Heart left ventricle (tissue), 16 donors: ENCODE measurements at places on chromosomes 4 and X.

DNA sequence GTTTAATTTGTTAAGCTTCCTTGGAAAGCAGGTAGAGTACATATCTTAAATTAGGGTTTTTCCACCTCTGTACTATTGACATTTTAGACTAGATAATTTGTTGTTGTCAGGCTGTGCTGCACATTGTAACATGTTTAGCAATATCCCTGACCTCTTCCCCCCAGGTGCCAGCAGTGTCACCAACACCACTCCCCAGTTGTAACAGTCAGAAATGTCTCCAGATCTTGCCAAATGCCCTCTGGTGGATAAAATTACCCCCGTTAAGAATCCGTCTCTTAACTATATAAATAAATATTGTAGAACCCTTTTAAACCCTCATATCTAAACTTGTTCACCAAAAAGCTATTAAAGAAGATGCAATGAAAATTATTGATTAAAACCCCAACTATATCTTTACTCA lies 161.5 kb downstream of the ARHGAP6 start:
- no peak for DNase-seq

DNA sequence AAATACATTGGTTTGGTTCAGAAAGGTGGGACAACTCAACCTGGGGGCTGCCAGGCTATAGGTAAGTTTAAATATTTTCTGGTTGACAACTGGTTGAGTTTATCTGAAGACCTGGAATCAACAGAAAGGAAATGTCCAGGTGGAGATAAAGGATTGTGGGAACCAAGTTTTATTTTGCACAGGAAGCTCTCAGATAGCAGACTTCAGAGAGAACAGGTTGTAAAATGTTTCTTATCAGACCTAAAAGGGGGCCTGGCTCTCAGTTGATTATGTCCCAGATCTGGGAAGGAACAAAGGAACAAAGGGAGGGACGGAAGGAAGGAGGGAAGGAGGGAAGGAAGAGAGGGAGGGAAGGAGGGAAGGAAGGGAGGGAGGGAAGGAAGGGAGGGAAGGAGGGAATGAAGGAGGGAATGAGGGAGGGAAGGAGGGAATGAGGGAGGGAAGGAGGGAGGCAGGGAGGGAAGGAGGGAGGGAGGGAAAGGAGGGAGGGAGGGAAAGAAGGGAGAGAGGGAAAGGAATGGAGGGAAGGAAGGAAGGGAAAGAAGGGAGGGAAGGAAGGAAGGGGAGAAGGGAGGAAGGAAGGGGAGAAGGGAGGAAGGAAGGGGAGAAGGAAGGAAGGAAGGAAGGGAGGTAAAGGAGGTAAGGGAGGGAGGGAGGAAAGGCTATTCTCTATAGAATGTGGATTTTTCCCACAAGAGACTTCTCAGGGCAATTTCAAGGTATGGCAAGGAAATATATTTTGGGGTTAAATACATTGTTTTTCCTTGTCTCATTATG lies 186.7 kb downstream of the DHRSX start:
- no peak for DNase-seq

- DNase-seq, result no peak
Measured at GRCh38 chr4:166763018-166763417, 471.3 kb downstream of the SPOCK3 start.

DNA sequence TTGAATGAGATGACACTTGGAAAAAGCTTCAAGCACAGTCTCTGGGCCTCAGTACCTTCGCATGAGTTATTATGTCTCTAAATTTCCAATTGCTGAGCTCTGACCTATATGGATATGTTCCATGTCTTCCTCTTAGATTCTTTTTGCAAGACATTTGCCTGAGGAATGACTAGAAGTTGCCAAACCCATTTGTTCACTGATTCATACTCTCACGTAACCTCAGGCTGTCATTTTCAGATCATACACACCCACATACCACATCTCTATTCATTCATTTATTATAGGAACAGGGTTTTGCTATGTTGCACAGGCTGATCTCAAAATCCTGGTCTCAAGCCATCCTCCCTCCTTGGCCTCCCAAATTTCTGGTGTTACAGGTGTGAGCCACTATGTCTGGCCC lies 2137.1 kb upstream of the TENM3 start:
- no peak for DNase-seq

DNA sequence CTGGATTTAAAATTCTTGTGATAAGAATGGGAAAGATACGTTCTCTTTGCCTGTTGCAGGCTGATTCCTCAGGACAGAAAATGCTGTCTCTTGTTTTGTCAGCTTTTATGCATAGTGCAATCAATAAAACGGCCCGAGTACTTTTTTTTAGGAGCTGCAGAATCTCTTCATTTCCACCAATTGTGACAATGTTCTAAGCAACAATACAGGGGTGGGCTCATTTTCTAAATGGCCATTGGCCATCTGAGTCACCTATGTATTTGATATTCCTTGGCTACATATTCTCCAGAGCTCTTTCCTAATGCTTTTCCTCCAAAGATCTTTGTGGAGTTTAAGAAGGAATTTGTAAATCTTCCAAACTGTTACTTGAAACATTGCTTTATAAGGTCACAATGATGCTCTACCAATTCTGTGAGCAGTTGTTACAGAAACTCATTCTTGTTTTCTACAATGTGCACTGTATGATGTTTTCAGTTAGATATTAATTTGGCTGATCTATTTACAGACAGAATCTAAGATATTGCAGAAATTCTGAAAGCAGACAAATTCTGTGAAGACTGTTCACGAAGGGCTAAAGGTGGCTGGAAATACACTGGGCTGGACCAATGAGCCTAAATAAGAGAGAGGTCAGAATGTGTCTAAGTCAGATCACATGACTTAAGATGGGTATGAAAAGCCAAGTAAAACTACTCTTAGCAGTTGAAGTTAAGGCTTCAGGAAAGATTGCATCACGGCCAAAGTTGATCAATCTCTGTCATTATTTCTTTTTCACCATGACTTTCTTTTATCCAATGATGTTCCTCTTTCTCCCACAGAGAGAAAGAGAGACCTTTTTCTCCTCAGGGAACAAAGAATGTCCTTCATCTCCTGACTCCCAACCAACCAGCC lies 33.4 kb downstream of the TAPT1 start:
- DNase-seq, result no peak

GRCh38 chr4:141573678-141574077 lies 62.7 kb upstream of the IL15 start:
- DNase-seq, result no peak

DNA sequence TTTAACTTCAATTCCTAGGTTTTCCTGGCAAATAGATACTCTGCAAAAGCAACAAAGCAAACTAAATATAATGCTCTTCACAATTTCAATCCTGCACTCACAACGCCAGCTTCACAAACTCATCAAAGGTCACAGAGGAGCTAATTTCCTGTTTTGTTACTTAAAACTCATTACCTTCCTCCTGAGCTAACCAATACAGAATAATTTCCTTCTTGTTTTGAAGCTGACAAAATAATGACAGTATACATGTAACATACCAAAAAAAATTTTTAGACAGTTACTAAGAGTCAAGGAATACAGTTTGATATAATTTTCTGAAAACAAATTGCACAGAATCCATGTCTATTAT lies 17.9 kb downstream of the CNOT6L start:
- DNase-seq, result no peak

GRCh38 chr4:40316782-40317635 lies 18.1 kb upstream of the CHRNA9 start:
- DNase-seq, result peak; percentile 31

DNA sequence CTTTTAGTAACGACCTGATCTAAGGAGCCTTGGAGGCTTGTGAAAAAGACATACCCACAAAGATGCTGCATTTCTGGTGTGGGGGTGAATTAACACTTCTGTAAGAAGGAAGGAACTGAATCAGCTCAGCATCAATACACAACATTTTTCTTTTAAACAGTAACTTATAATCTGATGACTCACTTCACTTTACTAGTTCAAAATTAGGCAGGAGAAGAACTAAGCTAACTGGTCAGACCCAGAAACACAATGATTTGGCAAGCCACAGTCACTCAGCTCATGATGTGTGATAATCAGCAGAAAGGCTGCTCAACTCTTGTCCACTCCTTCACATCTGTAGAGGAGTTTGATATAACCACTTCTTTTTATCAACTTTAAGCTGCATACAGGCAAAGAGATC lies 4.6 kb downstream of the MMAA start:
- DNase-seq, result no peak

DNA sequence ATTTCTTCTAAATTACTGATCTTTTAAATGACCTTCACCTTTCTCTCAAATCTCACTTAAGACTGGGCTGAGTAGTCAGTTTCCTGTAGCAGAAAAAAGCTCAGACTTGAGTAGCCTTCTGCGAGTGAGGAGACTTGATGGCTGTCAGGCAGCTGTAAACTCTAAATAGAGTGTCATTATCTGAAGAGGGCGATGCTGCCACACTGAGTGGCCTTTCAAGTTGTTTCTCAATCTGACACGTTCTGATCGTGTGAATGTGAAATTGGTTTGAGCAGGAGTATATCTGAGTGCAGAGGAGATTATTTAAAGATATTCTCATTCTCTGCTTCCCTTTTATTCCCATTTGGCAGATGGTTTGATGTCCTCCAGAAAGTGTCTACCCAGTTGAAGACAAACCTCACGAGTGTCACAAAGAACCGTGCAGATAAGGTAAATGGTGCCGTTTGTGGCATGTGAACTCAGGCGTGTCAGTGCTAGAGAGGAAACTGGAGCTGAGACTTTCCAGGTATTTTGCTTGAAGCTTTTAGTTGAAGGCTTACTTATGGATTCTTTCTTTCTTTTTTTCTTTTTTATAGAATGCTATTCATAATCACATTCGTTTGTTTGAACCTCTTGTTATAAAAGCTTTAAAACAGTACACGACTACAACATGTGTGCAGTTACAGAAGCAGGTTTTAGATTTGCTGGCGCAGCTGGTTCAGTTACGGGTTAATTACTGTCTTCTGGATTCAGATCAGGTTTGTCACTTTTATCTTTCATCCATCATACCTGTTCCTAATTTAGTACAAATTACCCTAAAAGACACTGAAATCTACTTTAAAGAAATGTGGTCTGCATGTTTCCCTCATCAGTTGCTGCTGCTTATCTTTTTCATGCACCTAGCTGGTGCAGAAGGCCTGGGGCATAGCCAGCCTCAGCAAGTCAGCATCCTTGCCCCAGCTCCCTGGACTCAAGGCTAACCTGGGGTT lies 74.3 kb upstream of the MSANTD1 start:
- DNase-seq, result no peak

GRCh38 chr4:108586778-108587177 lies 33.6 kb upstream of the RPL34 start:
- no peak for DNase-seq

DNA sequence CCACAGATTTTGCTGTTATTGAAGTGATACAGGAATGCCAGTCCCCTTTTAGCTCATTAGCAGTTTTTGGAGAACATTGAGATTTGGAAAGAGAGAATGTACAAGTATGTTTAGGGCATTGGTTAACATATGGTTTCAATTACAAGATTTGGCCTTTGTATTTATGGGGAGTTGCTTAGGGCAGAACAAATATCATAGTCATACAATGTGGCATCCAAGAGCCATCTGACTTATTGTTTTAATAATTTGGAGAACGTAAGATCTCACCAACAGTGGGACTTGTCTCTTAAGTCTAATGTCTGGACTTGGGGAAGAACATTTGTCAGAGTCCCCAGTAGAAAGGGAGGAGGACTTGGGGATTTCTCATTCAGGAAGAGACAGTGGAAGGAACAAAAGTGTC lies 166.1 kb downstream of the STK32B start:
- no peak for DNase-seq

GRCh38 chr4:28233724-28234123 lies 1373.1 kb downstream of the STIM2 start:
- no peak for DNase-seq

DNA sequence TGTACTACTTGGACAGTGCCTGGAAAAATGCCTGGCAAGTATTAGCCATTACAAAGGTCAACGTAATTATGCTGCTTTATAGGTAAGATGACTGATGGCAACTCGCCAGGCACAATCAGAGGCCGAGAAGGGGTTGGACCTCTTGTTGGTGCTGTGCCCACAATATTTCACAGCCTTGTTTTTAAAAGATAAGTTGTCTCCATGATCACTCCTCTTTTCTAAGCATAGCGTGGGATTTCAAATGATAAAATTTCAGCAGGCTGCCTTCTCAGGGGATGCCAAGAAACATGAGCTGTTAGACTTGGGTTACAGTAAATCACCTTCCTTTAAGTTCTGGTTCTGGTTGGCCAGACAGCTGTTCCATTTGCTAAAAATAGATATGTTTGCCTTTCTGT lies 26.9 kb downstream of the HOPX start:
- DNase-seq, result no peak

GRCh38 chrX:15507005-15507404 lies 6.4 kb downstream of the BMX start:
- DNase-seq, result no peak

DNA sequence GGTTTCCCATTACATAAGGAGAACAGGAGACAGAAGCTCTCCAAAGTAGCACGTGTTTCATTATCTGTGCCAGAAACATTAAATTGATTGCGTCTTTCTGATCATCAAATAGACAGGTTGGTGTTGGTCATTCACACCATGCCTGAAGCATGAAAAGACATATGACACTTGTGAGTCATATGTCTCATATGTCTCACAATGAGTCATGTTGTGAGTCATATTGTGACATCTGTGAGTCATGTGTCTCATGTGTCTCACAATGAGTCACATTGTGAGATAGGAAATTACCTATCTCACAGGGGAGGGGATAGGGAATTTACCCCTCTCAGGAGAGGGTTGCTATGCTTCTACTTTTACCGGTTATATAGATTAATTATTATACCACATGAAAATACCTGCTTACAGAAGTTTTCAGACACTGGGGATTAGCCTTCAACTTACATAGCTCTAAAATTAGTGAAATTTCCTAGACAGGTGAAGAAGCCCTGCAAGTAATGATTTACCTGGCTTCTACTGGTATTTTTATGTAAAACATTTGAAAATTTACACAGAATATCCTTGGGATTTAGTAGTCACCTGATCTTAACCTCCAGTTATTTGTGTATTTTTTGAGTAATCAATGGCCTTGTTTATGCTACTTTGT lies 80.8 kb downstream of the NPFFR2 start:
- DNase-seq, result no peak

DNA sequence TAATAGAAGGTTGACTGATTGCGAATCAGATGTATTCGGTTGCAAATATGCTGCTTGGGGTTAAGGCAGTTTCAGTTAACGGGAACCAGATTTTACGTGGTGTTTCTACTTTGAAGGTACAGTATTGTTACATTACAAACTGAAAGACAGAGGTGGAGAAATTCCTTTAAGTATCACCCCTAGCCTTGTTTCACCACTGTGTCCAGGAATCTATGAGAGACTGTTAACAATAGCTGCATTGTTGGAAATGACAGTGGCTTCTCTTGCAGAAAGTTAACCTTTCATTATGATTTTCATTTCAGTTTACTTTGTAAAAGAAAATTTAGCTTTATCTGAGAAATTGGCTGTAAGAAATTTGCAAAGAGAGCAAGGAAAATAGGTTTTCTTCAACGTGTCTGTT lies 2.6 kb downstream of the CDKL5 start:
- no peak for DNase-seq

DNA sequence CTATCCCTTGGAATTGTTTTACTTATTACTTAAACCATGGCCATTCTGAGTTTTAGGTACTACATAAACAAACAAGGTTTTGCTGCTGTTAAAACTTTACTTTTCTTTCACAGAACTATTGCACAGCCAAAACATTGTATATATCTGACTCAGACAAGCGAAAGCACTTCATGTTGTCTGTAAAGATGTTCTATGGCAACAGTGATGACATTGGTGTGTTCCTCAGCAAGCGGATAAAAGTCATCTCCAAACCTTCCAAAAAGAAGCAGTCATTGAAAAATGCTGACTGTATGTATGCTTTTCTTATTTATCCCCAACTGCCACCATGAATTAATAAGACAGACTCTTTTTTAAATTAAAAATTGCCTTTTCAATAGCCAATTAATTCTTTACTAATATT lies 69.8 kb downstream of the CCKAR start:
- DNase-seq, result no peak
